Activated B cell treated with CpG ODN at 0.5 μM for 24 hours (primary cell): ENCODE measurements at places on chromosomes 16 and 17. TPM values are rescaled to one million over a fixed set of nuclear protein-coding genes. Genes with fewer than 3 reads are reported as not detected.

- DNase-seq: no peak
Measured at GRCh38 chr17:44828919-44829522, 1.1 kb downstream of the GJC1 start.

GRCh38 chr17:15117239-15117638 lies 147.9 kb downstream of the PMP22 start:
- no peak for DNase-seq

DNA sequence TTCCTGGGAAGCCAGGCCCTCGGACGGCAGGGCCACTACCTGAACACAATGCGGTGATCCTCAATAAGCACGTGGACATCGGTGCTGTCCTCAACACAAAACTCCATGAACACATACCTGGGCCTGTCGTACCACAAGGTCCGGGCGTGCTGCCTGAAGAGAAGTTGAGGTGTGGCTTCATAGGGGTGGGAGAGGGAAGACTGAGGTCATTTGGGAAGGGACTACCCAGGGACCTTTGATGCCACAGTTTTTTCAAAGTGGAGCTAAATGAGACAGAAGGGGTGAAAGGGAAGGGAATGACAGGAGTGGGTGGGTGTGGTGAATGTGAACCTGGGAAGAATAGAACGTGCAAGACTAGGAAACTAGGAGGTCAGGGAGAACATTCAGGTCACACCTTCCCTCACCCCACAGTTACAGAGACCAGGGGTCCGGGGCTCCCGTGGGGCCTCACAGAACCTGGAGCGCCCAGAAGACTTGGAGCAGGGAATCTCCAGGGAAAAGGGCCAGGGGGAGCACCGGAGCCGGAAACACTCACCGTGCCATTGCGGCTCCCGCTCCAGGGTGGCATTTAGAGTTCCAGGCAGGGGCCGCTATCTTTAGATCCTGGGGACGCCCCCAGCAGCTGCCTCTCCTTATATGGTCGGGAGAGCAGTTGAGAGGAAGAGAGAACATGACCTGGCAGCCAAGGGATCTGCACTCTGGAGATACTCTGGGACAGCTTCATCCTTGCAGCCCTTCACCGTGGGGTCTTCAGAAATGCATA lies at the start of gene PTGES3L:
Gene PTGES3L (minus strand): TSS at position 570 of the 763 bp plus-strand sequence. CDS start 27 bp downstream, at position 543.
- no peak for DNase-seq

DNA sequence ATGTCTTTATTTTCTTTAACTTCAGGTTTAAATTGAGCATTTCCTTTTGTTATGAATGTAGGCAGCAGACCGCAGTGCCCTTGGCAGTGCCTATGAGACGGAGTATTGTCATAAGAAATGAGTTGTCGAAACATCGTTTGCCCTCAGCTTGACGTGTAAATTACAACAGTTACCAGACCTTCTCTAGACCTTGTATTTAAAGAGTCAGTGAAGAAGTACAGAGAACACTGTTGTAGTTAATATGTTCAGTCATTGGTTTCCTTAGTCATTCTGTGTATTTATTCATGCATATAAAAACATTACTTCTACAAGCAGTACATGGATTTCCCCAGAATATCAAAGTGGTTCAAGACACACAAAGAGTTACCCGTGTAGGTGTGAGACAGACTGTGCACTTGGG lies 19.0 kb downstream of the IRF8 start:
- DNase-seq: no peak

CDRT15L2 gene
- total RNA-seq: not detected in 2 replicates

MGAT5B gene
- 5.6 and 7.4 TPM in 2 replicates for total RNA-seq

RASL10B gene
- total RNA-seq: 0.31 and 0.32 TPM in 2 replicates
